ENCODE measurements at places on chromosomes 4 and X.

- DNase-seq: no peak
Measured at GRCh38 chr4:948101-948935, 16.1 kb downstream of the TMEM175 start.

DNA sequence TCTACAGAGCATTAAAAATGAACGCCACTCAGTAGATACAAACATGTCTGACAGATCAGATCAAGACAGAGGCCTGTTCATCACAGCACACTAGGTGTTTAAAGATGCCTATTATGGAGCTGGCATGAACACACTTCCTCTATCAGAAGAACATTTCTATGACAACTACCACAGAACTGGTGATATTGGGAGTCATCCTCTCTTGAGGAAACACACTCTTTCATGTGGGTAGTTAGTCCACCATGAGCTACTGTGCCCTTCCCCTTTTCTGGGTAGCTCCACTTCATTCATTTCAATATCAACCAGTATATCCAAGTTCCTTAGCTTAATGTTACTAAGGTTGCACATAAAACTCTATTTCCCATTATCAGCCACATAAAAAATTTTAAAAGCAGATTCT is 46.7 kb downstream of the MAOB start:
- no peak for DNase-seq

GRCh38 chrX:78945186-78945912 is at the start of gene P2RY10:
TSS of gene P2RY10 (plus strand) at chrX:78945391. CDS start at chrX:78960521, 15,130 bp downstream.
- DNase-seq: no peak

- no peak for DNase-seq
Measured at GRCh38 chr4:81040012-81040659, 9.6 kb downstream of the BMP3 start.

DNA sequence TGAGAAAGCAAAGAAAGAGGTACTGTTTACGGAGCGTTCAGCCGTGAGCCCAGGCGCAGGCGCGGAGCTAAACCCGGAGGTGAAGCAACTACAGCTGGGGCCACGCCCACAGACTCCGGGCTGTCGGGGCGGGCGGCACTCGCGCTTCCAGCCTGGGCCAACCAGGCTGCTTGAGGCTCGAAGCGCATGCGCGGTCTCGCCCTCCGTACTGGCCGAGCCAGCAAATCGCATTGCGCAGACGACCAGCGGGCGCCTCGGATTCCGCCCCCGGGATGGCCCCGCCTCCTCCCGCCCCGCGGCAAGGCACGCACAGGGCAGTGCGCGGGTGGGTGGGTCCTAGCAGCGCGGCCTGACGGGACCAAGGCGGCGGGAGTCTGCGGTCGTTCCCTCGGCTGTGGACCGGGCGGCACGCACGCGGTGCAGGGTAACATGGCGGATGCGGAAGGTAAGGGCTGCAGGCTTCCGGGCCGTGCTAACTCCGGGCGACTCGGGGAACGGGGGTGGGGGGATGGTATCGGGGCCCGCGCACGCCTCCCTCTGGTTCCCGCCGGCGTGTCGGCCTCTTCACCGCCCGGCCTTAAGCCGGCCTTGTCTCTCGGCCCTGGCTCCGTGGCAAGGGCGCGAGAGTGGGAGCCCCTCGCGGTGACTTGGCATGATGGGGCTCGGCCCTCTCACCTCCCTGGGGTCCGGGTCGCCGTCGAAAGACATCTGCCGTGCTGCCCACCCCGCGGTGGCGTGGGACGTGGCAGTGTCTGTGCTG is at the start of gene DKC1:
Gene DKC1 (plus strand): TSS at position 328 of the 760 bp plus-strand sequence. CDS start 102 bp downstream, at position 430.
- DNase-seq: peak; percentile 87

- no peak for DNase-seq
Measured at GRCh38 chrX:116239944-116240840, 69.6 kb downstream of the AGTR2 start.

DNA sequence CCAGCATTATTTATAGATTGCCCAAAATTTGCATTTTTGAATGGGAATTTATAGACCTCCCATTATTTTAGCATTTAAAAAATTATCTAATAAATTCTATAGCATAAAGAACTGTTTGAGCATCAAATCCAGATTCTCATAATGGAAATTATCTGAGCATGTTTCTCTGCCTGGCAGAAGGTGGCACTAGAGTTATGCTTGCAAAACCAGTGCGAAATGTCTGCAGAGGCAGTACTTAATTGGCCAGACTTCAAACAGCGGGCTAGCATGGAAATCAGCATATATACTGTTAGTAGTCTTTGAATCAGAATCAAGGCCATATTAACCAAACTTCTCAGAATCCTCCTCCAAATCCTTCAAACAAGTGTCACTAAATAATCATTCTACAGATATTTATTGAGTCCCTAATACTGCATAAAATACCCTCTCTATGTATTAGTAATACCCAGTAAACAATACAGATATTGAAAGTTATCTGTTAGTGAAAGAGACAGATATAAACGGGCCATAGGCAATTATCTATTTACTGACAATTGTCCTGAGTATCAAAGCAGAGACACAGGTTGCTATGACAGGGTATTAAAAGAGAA is 78.7 kb upstream of the DCLK2 start:
- no peak for DNase-seq

- DNase-seq: no peak
Measured at GRCh38 chr4:111064342-111064993, 441.6 kb upstream of the PITX2 start.

DNA sequence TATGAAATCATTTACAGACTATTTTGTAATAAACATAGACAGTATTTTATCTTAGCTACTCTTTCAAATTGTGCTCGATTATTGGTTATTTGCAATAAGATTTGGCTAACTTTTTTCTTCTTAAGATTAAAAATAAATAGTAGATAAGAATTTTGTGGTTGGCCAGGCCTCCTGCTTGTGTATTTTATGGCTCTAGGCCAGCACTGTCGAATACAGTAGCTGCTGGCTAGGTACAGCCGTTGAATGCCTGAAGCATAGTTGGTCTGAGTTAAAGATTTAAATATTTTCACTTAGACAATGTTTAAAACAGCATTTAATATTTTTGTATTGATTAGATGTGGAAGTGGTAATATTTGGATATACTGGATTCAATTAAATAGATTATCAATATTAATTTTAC is 481.0 kb downstream of the SPRY1 start:
- DNase-seq: no peak

GRCh38 chr4:176611381-176611780 is 181.3 kb downstream of the VEGFC start:
- DNase-seq: no peak

GRCh38 chr4:104475652-104476051 is 19.0 kb downstream of the CXXC4 start:
- DNase-seq: no peak

DNA sequence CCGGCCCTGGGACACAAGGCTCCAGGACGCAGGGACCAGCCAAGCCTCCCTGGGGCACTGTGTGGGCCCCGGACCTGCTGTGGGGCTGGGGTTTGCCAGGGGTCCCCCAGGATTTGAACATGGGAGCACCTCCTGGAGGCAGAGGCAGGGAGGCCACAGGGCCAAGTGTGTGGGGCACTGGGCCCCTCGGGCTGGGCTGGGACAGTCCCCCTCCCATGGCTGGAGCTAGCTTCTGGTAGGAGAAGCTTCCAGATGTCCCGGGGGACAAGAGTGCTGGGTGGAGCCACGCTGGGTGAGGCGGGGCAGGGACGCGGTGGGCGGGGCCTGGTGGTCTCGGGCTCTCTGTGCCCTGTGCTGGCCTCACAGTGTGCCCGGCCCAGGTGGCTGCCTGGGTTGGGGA is 18.6 kb downstream of the FGFRL1 start:
- DNase-seq: no peak

DNA sequence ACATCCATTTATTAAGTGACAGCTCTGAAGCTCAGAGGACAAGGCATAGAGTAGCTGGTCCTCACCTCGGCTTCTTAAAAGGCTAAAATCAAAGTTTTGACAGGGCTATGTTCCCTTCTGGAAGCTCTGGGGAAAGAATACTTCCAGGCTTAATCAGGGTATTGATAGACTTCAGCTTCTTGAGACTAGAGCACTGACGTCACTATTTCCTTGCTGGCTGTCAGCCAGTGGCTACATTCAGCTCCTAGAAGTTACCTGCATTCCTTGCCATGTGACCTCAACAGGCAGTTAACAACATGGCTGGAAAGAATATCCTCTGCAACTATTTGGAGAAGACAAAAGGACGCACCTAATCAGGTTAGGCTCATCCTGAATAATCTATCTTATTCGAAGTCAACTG is 1144.8 kb downstream of the ADGRL3 start:
- DNase-seq: no peak

DNA sequence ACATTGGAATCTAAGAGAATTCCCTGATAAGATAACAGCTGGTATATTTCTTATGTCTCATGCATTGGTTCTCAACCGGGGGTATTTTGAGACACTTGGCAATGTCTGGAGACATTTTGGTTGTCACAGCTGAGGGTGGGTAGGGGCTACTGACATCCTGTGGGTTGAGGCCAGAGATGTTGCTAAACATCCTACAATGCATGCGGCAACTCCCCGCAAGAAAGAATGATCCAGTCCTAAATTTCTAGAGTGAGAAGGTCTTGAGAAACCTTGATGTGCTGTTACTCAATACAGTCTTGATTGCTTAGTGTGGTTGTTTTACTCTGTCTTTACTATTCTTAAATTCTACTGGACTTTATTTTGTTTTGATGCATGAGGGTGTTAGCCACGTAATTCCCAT is 287.2 kb downstream of the FRMPD4 start:
- no peak for DNase-seq

DNA sequence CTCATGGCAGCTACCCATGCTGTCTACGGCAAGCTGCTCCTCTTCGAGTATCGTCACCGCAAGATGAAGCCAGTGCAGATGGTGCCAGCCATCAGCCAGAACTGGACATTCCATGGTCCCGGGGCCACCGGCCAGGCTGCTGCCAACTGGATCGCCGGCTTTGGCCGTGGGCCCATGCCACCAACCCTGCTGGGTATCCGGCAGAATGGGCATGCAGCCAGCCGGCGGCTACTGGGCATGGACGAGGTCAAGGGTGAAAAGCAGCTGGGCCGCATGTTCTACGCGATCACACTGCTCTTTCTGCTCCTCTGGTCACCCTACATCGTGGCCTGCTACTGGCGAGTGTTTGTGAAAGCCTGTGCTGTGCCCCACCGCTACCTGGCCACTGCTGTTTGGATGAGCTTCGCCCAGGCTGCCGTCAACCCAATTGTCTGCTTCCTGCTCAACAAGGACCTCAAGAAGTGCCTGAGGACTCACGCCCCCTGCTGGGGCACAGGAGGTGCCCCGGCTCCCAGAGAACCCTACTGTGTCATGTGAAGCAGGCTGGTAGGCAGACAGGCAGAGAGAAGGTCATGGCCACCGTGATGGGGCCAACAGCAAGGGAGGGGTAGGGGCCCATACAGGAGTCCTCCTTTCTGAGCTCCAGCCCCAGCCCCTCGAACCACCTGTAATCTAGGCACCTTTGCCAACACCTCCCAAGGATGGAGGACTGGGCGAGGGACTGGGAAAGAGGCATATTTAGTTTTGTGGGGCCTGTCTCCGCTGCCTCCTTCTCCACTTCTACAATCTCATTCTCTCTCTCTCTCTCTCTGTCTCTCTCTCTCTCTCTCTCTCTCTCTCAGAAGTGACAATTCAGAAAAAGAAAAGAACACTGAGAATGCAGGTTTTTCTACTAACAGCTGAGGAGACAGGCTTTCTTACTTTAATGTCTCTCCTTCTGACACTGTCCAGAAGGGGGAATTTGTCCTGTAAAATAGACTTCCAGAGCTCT is 4.7 kb upstream of the TSPYL2 start:
- no peak for DNase-seq

DNA sequence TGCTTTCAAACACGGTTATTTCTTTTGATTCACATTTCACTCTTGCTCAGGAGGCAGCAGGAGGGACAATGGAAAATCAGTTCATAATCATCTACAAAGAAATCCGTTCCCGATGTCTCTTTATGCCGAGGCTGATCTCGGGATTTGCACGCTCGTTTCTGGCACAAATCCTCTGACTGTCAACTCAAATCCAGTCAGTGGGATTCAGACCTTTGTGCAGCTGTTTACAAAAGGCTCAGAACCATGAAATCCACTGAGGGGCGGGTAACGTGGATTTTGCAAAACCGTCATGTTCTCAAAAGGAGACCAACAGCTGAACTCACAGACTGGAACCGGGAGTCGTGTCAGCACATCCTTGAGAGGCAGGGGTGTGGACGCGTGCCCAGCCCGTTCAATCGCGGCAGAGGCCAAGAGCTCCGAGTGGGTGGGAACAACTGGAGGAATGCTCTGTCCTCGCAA is 46.4 kb downstream of the ACOX3 start:
- no peak for DNase-seq

DNA sequence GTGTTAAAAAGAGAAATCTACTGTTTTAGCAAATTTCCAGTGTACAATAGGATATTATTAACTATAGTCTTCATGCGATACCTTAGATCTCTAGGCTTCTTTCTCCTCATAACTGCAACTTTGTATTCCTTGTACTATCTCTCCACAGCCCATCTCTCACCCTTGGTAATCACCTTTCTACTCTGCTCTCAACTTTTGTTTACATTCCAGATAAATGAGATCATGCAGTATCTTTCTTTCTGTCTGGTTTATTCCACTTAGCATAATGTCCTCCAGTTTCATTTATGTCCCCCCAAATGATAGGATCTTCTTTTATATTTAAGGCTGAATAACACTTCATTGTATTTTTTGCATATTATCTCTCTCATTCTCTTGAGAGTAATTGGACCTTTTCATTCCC is 165.5 kb downstream of the HS3ST1 start:
- DNase-seq: no peak

DNA sequence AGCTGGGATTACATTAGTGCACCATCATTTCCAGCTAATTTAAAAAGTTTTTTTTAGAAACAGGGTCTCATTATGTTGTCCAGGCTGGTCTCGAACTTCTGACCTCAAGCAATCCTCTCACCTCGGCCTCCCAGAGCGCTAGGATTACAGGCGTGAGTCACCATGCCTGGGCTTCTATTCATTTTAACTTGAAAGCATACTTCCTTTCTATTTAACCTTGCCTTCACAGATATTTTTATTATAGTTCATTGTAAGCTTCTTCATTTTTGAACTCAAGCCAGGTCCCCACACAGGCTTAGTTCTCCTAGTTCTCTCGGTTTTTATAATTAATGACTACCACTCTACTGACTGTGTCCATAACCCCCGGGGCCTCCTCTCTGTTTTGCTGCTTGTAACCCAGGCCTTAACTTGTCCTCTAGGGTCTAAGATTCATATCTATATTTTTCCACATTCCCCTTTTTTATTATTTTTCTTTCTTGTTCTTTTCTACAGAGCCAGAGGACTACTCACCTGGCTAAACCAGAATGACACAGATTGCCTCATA is 50.7 kb downstream of the SNX12 start:
- no peak for DNase-seq

All from activated B cell treated with CpG ODN at 0.5 μM for 24 hours (primary cell).